ENCODE measurements at places on chromosomes 12 and 14.

DNA sequence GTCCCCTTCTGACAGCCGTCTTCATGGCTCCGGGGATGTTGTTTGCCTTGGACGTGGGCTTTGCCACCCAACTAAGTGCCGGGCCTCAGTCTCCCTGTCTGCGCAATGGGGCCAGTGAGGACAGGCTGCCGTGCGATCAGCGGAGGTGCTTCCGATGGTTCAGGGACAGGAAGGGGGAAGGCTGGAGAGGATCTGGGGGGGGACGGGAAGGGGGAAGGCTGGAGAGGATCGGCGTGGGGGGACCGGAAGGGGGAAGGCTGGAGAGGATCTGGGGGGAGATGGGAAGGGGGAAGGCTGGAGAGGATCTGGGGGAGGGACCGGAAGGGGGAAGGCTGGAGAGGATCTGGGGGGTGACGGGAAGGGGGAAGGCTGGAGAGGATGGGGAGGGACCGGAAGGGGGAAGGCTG is 3.4 kb downstream of the MMP17 start:
- DNase-seq: no peak

- no peak for DNase-seq
Observed at GRCh38 chr12:132287391-132288238, 41.8 kb downstream of the GALNT9 start.

GRCh38 chr14:62546862-62547474 is 498.3 kb downstream of the KCNH5 start:
- DNase-seq: no peak

DNA sequence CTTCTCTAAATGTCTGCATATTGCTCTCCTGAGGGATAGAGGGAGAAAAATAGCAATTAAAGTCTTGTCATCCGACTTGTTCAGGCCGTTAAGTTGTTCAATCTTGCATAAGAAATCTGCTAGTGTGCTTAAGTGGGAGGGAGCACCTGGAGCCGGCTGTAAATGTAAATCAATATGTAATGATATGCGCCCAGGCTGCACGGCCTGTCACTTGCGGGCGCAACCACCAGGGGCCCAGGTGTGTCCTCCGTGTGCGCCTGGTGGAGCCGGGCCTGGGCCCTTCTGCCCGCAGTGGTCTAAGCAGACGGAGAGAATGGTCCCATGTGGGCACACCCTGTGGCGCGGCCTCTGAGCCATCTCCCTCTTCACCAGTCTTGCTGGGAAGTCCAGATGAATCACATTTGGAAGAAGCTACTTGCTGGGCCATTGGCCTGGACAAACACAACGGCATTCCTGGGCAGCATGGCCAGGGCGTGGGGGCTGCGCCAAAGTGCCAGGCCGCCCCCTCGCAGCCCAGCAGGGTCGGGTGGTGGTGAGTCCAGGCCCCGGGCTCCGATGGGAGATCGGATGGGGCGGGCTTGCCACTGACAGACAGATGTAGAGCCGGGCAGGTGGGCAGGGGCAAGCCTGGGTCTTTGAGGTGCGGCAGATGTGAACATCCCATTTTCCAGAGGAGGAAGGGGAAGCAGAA is 193.3 kb upstream of the C14orf180 start:
- DNase-seq: peak; percentile 19

GRCh38 chr14:74308695-74309094 is 6.0 kb upstream of the ABCD4 start:
- no peak for DNase-seq

DNA sequence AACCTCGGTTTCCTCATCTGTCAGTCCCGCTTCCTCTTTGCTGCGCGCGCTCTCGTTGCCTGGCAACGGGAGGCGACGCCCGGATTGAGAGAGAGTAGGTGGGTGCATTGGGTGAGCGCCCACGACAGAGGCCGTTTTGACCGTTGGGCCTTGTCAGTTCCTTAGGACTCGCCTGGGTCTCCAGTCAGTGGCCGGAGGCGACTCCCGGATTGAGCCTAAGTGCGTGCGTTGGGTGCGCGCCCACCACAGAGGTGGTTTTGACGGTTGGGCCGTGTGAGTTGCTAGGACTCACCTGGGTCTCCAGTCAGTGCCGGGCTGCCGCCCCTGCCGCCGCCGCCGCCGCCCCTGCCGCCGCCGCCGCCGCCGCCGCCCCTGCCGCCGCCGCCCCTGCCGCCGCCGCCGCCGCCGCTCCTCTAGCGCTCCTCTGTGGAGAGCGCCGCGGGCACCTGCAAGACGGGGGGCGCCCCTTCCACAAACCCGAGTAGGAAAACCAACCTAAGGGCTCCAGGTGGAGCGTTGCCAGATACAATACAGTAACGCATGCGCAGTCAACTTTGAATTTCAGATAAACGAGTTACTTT is 37.2 kb downstream of the APOBEC1 start:
- no peak for DNase-seq

- DNase-seq: no peak
Observed at GRCh38 chr12:116455540-116456329, 103.4 kb upstream of the MAP1LC3B2 start.

DNA sequence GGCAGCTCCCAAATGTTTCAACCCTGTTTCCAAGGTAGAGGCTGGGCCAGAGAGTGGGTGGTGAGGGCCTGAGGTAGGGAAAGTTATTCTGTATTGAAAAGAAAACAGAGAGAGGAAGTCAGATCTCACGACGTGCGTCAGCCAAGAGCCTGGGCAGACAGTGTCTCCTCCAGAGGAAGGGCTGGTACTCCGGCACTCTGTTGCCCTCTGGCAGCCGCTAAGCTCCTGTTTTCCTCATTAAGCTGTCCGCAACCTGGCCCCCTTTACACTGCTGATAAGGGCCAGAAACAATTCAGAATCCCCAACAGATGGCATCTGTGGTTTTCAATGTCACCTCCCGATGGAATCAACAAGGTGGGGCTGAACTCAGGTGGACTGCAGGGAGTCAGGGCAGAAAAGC is 26.0 kb upstream of the LTBP2 start:
- DNase-seq: no peak

- DNase-seq: no peak
Observed at GRCh38 chr12:26238341-26239121, 43.2 kb downstream of the SSPN start.

DNA sequence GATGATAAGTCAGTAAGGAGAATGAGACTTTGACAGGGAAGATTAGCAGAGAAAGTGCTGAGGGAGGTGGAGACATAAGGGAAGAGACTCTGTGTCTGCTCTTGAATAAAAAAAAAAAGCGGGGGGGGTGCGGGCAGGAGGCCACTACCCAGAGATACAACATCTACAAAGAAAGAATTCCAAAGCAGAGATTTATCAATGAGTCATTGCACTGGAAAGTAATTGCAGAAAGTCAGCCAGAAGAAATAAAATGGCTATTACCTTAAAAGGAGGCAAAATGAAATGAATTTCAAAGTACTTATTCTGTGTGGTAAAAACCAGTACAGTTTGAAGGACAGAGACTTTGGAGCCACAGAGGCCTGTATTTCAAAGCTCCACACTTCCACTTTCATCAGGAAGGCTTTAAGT is 267.1 kb upstream of the PRKD1 start:
- no peak for DNase-seq

DNA sequence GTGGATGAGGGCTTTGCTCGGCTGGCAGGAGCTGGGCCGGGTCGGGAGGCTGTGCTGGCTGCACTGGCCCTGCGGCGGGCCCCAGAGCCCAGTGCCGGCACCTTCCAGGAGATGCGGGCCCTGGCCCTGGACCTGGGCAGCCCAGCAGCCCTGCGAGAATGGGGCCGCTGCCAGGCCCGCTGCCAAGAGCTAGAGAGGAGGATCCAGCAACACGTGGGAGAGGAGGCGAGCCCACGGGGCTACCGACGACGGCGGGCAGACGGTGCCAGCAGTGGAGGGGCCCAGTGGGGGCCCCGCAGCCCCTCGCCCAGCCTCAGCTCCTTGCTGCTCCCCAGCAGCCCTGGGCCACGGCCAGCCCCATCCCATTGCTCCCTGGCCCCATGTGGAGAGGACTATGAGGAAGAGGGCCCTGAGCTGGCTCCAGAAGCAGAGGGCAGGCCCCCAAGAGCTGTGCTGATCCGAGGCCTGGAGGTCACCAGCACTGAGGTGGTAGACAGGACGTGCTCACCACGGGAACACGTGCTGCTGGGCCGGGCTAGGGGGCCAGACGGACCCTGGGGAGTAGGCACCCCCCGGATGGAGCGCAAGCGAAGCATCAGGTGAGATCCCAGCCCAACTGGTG is 11.5 kb downstream of the ARHGEF40 start:
- no peak for DNase-seq

DNA sequence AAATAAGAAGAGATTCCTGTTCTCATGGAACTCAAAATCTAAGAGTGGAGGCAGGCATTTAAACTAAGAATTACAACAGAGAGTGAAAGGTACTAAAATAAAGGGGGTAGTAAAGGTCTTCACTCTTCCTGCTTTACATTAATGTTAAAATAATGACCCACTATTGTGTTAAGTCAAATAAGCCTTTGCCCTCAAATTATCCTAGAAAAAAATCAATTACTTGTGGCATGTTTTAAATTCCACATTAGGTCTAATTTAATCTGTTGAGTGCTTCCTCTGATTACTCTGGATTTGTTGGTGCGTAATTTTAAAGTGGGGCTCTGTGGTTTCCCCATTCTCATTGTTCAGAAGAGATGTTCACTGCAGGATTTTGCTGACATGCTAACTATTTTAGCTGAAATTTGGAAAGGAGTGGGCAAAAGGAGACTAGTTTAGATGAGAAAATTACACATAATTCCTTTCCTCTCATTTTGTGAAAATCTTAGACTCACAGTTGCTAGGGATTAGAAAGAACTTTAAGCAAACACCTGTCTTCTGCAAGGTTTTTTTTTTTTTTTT is 35.5 kb downstream of the BTG1 start:
- no peak for DNase-seq

GRCh38 chr12:33724867-33725266 is 285.2 kb upstream of the SYT10 start:
- DNase-seq: no peak

DNA sequence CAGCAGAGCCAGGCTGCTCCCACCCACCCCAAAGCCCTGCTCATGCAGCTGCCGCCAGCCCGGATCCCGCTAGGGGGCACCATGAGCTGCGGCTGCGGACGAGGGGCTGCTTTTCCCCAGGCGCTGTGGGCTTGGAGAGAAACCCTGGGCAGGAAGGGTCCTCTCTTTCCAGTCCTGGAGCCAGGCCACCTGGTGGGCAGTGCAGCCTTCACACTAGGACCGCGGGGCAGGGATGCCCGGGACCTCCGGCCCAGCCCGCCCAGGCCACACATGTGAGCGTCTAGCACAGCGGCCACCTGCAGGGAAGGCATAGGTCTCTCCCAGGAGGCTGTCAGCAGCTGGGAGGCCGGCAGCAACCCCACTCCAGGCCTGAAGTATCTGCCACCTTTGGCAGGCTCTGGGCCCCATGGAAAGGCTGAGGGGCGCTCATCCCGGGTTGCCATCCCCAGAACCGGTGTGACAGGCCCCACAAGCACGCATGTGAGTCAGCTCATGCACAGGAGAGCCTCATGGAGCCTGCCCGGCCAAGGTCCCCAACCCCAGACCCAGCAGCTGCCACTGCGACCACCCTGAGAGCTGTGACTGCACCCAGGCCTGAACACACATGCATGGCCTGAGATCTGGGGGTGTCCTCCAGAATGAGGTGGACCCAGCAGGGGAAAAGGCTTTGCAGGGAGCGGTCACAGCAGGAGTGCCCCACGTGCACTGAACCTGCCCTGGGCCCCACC is 280.0 kb upstream of the RTL1 start:
- DNase-seq: no peak

DNA sequence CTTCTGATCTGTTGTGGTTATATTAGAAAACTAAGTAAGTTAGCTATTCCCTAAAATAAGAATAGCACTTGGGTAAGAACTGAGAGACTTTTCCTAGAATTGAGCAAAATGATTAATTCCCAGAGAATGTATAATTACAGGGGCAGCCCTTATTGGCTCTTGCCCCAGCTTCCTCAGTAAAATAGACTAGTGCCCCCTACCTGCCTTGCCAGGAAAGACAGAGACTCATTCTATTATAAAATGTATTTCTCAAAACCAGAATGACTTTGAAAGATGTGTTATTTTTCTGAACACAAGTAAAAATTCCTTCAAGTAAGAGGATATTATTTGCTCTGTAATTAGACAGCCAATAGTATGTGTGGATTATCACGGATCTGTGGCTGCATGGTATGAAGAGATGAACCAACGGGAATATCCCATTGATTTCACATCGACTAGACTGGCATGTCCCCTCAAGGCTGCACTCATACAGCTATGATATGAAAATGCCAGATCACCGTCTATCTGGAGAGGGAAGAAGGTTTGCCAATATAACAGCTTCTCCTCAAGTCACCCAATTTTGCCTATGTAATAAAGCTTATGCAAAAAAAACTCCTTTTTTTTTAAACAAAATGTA is 7.4 kb upstream of the GLRX5 start:
- peak; percentile 69 for DNase-seq

DNA sequence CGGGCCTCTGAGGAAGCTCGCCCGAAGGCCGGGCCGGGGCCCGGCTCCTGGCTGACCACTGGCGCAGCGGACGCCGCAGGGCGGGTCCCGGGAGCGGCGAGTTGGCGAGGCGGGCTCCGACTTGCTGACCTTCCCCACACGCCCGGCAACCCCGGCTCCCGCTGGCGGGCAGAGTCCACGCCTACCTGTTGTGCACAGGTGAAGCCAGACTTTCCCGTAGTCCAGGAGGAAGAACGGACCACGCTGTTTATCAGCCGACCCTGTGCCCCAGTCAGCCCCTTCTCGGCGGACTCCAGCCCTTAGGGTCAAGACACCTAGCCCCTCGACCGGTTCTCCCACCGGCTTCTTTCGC is 407 bp downstream of the HEATR5A start:
- peak; percentile 51 for DNase-seq

GRCh38 chr12:108457006-108457733 is 57.9 kb upstream of the FICD start:
- no peak for DNase-seq

DNA sequence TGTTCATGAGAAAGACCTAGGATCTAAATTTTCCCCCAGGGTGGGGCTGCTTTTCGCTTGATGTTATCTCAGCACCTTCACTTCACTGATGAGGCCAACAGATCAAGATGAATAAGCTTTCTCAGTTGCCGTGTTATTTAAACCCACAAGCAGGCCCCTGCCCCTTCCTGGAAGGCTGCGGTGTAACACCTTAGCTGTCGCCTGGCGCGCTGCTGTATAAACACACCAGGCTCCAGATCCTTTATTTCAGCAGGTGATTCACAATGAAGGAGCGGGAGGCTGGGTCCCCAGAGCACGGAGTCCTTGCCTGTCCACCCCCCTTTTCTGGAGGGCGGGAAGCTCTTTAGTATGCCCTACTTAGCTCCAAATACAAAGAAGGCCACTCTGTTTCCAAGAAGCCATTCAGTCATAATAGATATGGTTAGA is 515.4 kb downstream of the FUT8 start:
- DNase-seq: peak; percentile 90

- DNase-seq: no peak
Observed at GRCh38 chr12:16555630-16556029, 50.3 kb downstream of the LMO3 start.

DNA sequence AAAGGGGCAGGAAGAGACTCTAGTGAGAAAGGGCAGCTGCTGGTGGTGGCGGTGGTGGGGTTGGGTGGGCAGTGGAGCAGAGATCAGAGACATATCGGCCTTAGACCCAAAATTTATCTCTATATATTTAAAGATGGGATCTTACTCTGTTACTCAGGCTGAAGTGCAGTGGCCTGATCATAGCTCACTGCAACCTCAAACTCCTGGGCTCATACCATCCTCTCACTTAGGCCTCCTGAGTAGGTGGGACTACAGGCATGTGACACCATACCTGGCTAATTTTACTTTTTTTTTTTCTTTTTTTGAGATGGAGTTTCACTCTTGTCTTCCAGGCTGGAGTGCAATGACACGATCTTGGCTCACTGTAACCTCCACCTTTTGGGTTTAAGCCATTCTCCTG is 18.6 kb upstream of the ITGA5 start:
- DNase-seq: no peak

GRCh38 chr14:59490756-59491155 is 6.4 kb downstream of the JKAMP start:
- no peak for DNase-seq
